NCI-H2107 (cell line): ENCODE measurements at places on chromosomes 16 and 17.

DNA sequence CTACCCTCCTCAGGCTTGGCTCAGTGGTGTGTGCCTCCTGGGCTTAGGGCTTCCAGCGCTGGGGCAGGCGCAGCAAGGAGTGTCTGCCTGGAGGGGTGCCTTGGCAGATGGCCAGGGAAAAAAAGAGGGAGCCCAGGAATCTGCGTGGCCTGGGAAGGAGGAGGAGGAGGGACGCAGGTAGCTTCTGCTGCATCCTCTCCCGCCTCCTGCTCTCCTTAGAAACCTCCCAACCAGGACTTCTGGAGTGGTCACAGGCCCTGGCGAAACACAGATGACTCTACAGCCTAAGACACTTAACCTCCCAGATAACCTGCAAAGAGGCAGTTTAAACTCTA is 7.3 kb upstream of the BCAR1 start:
- DNase-seq: no peak

- DNase-seq: no peak
These were observed 2.9 kb downstream of the MARCHF10 start for GRCh38 chr17:62805234-62805633.

DNA sequence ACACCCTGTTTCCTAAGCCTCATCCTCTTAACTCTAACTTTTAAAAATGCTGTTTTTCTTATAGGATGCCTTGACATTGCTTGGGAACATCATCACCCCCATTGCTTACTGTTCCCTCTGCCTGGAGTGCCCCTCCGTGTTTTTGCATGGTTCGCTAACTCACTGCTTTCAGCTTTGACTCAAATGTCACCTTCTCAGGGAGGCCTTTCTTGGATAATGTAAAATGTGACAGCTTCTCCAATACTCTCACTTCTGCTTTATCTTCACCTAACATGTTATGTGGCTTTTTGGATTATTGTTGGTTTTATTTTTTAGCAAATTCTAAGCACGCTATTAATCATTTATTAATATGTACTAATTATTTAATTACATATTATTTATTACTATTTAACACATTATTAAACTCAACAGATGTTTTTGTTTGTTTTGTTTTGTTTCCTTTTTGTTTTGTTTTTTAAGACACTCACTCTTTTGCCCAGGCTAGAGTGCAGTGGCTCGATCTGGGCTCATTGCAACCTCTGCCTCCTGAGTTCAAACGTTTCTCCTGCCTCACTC is 3.8 kb downstream of the CRYM start:
- no peak for DNase-seq

GRCh38 chr16:8346294-8346693 is 244.0 kb downstream of the TMEM114 start:
- no peak for DNase-seq

GRCh38 chr16:86040496-86040895 is 141.5 kb downstream of the IRF8 start:
- no peak for DNase-seq

DNA sequence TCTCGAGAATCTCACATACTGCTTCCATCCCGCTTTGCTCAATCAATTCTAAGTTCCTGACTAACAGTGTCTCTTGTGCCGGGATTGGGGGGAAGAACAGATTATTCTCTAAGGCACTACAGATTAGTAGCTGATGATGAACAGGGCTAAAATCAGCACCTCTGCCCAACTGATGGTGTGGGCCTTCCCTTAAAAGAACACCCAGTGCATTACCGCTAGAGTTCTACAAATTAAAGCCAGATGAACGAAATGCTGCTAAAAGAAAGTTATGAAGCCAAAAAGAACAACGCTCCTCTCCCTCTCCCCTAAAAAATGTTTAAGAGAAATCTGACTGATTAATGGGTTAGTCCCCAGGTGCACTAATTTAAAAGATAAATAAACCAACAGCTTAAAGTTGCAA is 4.4 kb downstream of the CDC27 start:
- DNase-seq: no peak

DNA sequence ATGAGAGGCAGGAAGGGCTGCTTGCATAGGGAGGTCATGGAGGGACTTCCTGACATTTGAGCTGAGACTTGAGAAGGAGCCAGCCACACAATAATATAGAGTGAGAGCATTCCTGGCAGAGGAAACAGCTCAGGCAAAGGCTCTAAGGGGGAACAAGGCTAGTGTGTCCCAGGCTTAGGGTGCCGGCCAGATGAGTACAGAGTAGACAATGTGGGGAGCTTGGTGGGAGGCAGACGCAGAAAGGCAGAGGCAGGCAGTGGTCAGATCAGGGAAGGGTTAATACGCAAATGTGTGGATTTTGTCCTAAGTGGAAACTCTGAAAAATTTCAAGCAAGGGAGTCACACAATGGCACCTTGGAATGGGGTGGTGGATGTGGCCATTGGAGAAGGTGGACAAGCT is 31.3 kb downstream of the CD300LB start:
- no peak for DNase-seq

DNA sequence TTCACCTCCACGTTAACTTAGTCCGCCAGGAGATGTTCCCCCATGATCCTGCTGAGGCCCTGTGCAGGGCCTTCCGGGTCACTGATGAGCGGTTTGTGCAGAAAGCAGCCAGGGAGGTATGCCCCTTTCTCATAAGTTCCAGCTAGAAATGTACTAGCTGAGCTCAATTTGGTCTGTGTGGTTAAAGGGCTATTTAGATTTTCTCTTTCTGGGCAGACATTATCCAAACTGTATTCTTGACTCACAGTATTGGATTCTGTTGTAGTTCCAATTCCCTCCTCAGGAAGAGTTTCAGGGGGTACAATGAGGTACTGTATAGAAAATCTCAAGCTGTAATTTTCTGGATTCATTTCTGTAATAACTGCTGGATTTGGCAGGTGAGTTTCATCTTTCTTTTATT is 137.1 kb downstream of the TRIM37 start:
- no peak for DNase-seq

DNA sequence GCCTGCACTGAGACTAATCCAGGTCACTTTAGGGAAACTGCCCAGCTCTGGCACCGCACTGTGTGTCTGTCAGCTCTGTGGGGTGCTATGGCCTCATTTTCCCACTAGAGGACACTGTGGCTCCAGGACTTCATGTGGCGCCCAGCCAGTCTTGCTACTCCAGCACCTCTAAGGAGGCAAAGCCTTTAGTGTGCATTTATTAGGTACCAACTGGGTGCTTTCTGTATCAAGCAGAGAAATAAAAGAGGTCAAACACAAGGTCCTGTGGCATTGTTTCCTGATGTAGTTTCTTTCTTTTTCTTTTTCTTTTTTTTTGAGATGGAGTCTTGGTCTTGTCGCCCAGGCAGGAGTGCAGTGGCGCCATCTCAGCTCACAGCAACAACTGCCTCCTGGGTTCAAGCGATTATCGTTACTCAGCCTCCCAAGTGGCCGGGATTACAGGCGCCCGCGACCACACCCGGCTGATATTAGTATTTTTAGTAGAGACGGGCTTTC is 12.5 kb upstream of the RHBDL3 start:
- DNase-seq: peak; percentile 57

DNA sequence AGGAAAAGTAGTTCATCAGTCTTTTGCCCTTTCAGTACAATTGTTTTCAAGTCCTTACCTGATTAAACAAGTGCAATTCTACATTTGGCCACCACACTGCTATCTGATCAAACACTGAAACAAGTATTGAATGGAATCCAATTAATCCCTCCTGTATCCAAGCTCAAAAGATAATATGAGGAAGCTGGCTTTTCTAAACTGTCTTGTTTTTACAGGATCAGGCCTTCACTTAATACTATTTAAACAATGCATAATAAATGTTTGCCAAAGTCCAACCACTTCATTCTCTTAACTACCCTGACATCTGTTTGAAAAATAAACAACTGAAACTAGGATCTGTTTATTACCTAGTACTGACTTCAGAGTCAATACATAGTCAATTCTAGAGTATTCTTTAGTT is 131.6 kb downstream of the MRTFB start:
- no peak for DNase-seq

DNA sequence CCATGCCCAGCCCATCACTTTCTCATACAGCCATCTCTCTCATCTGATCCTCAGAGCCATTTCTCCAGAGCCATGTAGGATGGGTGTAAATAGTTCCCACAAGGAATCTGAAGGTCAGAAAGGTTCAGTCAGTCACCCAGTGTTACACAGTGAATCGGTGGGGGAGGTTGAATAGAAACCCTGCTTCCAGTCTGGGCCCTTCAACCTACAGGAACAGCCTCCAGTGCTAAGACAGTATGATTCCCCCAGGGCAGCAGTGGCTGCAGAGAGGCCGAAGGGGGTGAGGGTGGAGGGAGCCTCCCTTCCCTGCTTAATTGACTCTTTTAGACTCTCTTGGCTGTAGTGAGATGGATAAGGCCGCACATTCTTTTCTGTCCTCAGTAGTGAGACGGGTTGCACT is 3.6 kb downstream of the WNT9B start:
- DNase-seq: no peak

GRCh38 chr17:44220213-44221083 is 973 bp upstream of the UBTF start:
- peak; percentile 19 for DNase-seq

DNA sequence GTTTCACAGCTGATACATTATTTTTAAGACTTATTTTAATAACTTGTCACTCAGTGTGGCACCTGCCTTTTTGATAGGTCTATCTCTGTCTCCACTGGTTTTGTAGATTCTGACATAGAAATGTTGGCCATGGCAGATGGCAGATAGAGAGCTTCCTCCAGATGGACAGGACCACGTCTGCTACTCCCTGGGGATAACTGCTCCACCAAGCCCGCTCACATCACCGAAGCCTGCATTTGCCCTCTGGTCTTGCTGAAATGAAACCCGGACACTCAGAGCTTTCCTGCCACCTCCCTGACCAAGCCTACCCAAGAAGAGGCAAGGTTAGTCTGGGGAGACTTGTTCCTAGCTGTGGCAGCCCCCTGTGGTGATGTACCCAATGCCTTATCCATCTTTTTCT is 16.4 kb upstream of the HAP1 start:
- no peak for DNase-seq

- peak; percentile 50 for DNase-seq
These were observed 140.9 kb downstream of the KCNJ2 start for GRCh38 chr17:70310221-70310672.

GRCh38 chr16:80447241-80447640 is 93.6 kb upstream of the DYNLRB2 start:
- DNase-seq: no peak

DNA sequence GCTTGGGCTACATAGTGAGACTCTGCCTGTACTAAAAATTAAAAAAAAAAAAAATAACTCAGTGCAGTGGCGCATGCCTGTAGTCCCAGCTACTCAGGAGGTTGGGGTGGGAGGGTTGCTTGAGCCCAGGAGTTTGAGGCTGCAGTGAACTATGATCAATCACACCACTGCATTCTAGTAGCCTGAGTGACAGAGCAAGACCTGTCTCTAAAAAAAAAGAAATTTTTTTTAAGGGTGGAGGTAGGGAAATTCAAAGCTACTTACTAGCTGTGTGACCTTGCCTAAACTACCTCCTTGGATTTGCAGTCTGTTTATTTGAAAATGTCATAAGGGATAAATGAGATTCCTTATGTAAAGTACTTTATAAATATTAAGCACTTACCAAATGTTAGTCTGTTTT is 3.4 kb upstream of the SMPD3 start:
- no peak for DNase-seq

- no peak for DNase-seq
These were observed at the start of gene CHST6 for GRCh38 chr16:75495076-75495674. TSS of gene CHST6 (minus strand) at chr16:75495441. CDS start at chr16:75479828, 15,613 bp downstream.

- no peak for DNase-seq
These were observed 8.0 kb downstream of the MAP3K14 start for GRCh38 chr17:45308840-45309239.

DNA sequence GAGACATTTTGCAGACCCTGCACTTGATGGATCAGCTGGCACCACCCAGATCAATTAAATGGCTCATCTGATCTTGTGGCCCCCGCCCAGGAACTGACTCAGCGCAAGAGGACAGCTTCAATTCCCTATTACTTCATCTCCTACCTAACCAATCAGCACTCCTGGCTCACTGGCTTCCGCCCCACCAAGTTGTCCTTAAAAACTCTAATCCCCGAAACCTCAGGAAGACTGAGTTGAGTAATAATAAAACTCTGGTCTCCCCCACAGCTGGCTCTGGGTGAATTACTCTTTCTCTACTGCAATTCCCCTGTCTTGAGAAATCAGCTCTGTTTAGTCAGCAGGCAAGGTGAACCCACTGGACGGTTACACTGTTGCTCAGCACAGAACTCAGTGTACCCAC is 23.6 kb downstream of the SPPL2C start:
- no peak for DNase-seq

DNA sequence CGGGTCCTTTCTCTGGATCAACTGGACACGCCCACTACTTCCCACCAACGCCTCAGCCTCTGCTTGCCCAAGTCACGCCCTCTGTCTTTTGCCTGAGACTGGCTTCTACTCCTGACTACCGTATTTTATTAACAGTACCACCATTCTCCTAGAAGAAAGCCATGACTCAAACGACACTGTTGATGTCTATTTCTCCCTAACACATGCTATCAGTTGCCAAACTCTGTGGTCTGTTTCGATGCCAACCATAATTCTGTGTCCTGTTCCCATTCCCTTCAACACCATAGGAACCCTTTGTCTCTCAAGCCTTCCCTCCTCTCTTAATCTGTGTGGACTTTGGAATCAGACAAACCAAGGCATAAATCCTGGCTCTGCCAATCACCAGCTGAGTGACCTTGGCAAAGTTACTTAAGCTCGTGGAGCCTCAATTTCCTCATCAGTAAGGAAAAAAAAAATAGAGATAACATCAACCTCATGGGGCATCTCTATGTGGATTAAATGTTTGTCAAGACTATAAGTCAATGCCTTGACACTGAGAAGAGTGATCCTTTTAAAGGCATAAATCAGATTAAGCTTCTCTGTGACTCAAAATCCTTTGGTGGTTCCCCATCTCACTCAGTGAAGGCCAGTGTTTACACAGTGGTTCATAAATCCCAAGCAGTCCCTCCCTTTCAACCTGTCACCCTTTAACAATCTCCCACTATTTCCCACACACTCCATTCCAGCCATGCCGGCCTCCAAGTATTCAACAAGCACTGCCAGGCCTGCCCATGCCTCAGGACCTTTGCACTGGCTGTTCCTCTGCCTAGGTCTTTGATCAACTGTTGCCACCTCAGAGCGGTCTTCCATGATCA is 45.6 kb downstream of the ERN1 start:
- DNase-seq: no peak
